Heart right ventricle (tissue), 16 donors: ENCODE measurements at places on chromosomes 1 and 21. TPM values are rescaled to one million over a fixed set of nuclear protein-coding genes. Genes with fewer than 3 reads are reported as not detected.

CAMK2N1 gene
- 12.9 TPM for total RNA-seq

- H3K27me3 ChIP-seq, result no peaks in the 10 kb centered on the region
- no peak overlapping the region for H3K4me3 ChIP-seq
- no peaks in the 10 kb centered on the region for H3K36me3 ChIP-seq
- no peak overlapping the region for H3K27ac ChIP-seq
- H3K4me1 ChIP-seq, result no peaks in the 10 kb centered on the region
- DNase-seq, result no peak
Measured at GRCh38 chr1:29634324-29634723, 398.0 kb downstream of the PTPRU start.

GRCh38 chr1:170075186-170075585, 691 bp upstream of the KIFAP3 start:
- H3K27me3 ChIP-seq, result no peaks in the 10 kb centered on the region
- peaks cover 26% of the 10 kb centered on the region for H3K4me1 ChIP-seq
- peak overlapping the region; percentile 94 for H3K27ac ChIP-seq
- H3K36me3 ChIP-seq, result no peaks in the 10 kb centered on the region
- H3K4me3 ChIP-seq, result peak overlapping the region; percentile 65

DNA sequence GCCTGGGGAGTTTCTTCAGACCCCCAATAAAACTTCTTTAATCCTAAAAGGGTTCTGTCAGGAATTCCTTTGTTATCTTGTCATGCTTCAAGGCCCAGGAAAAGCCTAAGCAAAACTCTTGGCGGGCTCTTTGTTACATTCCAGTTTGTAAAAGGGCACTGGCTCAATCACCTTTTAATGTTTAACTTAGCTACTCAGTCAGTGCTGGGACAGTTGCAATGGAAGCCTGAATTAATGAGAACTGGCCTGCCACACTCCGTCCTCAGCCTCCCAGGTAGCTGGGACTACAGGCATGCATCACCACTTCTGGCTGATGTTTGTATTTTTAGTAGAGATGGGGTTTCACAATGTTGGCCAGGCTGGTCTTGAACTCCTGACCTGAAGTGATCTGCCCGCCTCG, 21.3 kb upstream of the ASB17 start:
- no peaks in the 10 kb centered on the region for H3K36me3 ChIP-seq
- H3K4me1 ChIP-seq, result no peaks in the 10 kb centered on the region
- H3K27me3 ChIP-seq, result no peaks in the 10 kb centered on the region
- H3K27ac ChIP-seq, result no peak overlapping the region
- DNase-seq, result no peak

GRCh38 chr1:74464037-74464436, 48.4 kb downstream of the LRRC53 start:
- H3K27me3 ChIP-seq, result no peaks in the 10 kb centered on the region
- no peak for DNase-seq
- peaks cover 12% of the 10 kb centered on the region for H3K4me1 ChIP-seq
- H3K27ac ChIP-seq, result no peak overlapping the region
